ENCODE measurements at places on chromosomes 1 and 21. TPM values are rescaled to one million over a fixed set of nuclear protein-coding genes. Genes with fewer than 3 reads are reported as not detected.

The COL11A1 gene
- total RNA-seq = not detected

The OBSCN gene
- total RNA-seq = 144 TPM

The CD101 gene
- total RNA-seq = 1.6 TPM

DNA sequence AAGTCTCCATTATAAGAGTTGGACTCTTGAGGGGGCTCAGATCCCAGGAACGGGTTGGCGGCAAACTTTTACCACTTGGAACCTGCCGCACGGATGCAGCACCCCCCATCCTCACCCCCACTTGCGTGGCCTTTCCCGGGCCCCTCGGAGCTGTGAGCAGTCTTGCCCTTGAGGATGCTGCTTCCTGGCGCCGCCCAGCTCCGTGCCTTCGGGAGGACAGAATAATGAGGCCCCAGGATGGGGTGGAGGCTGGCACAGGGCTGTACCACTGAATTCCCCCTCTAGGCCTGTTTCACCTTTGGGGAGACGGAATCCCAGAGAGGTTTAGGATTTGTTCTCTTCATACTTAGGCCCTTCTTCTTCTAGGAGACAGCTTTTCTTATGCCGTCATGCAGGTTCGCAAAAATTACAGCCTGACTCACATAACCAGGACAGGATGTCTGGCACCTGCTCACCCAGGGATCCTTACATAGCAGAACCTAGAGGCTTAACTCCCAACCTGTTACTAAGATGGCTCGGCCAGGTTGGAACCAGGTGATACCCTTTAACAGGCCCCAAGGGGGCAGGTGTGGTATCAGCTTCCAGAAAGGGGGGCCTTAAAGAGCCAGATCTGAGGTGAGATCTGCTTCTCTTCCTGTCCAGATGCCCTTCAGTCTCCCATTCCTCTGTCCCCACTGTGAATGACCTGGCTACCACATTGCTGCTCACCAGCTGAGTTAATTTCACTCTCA, 1.5 kb downstream of the TRNP1 start:
- no peak for DNase-seq

DNA sequence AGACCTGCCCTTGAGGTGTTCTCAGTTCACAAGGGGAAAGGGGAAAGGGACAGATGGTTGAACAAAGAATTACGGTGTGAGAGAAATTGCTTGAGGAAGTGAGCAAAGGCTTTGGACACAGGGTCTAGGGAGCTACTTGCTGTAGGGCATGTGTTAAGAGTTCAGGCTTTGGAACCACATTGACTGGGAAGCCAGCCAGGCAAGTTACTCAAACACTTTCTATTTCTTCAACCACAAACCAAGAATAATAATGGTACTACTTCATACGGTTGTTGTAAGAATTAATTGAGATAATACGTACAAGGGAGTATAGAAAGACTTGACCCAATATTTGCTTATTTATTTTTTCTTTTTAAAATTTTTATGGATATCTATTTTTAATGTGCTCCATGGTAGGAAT, 26.6 kb downstream of the AK4 start:
- no peak for DNase-seq

- DNase-seq = no peak
Measured at GRCh38 chr1:19773485-19773884, 26.2 kb downstream of the TMCO4 start.

GRCh38 chr1:231750296-231750695, 123.7 kb downstream of the DISC1 start:
- DNase-seq = no peak

DNA sequence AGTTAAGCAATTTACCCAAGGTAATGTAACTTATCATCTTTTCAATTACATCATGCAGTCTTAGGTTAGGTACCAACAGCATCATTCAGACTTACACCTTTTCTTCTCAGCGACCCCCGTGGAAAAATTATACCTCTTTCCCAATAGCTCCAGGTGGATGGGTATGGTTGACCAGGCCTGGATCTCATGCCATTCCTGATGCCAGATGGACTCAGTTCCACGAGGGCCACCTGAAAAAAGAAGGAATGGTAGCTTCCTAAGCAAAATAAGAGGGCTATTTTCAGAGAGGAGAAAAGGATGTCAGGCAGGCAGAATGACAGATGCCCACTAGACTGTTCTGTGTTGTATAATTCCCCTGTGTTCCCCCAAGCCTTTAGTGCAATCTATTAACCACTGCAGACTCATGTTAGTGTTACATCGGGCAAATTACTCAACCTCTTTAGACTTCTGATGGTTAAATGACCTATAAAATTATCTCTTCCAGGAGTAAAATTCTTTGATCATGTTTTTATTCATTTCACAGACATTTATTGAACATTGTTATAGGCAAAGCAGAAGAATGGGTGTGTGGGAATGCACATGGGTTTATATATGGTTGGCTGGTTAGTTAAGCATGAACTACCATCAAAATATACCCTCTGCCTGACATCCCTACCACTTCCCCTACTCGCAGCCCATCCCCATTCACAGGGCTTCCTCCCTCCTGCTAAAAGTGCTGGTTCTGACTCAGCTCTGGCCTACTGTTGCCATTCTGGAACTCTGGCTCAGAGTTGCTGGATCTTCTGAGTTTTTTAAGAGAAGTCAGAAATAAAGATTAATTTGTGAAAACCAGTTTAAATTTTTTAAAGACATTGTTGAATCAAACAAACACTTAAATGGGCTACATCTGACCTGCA, 10.6 kb upstream of the MYSM1 start:
- DNase-seq = no peak

DNA sequence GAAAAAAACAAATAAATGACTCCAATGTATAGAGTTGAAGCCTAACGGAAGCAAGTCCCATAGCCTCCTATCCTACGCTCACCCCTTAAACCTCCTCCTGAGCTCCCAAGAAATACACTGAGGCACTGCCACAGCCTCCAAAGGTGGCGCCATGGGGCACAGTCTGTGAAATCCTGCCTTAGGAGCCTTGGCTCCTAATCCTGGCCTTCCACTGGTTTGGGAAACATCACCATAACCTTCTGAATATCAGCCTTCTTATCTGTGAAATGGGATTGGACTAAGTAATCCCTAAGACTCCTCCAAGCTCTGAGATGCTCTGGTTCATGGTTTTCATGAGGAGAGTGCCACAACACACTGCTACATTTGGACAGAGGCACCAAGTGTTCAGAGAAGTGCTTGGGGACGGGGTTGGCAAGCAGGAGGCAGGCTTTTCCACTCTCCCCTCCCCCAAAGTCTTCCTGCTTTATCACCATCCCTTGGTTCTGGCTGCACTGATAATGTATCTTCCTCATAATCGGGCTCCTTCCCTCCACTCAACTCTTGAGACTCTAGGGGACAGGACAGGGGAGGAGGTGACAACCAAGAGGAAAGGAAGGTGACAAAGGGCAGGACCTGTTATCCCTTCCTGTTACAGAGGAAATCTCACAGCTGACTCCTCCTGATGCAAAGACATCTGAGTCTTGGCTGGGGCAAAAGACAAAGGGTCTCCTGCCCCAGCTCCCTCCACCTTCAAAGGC, 2.7 kb downstream of the SLAMF7 start:
- no peak for DNase-seq

DNA sequence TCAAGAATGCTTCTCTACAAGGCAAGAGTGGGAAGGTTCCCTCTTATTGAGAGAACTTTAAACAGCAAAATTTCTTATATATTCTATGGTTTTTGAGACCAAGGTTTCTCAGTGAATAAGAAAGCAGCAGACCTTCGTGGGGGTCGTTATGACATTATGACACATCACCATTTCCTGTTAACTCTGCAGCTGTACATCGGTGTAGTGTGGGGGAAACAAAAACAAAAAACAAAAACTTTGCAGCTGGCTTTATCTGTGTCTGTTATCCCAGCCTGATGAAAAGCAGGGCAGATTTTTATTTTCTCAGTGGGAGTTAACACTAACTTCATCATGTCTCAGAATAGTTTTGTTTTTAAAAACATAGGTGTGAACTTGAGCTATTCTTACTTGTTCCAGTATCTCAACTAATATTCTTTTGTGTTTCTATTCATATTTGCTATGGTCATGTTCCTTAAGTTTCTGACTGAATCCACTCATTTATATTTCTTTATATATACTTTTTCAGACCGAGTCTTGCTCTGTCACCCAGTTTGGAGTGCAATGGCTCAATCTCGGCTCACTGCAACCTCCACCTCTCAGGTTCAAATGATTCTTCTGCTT, 2.1 kb downstream of the SDE2 start:
- DNase-seq = no peak

DNA sequence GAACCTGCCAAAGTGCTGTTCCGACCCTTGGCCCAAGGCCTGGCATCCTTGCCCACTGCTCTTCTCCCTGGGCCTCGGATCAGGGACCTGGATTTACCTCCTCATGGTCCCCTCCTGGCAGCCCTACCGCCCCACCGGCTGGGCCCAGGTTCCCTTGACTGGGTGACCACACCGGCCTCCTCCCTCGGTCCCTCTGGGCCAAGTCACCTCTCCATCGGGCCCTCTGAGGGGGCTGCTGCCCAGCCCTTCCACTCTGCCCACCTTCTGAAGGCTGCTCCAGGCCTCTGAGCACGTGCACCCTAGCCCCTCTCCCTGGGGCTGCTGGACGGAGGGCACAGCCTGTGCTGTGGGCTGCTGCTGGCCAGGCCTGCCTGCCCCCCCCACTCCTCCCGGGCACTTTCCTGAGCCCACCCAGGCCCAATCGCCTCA, 9.3 kb upstream of the MMEL1 start:
- DNase-seq = no peak
